HL-60 (cell line): ENCODE measurements at places on chromosomes 1 and 21.
A peak's percentile ranks its signal among the peaks of the same experiment; 100 is the strongest.

GRCh38 chr1:224730965-224731364 lies 114.8 kb downstream of the CNIH3 start:
- no peak for DNase-seq

DNA sequence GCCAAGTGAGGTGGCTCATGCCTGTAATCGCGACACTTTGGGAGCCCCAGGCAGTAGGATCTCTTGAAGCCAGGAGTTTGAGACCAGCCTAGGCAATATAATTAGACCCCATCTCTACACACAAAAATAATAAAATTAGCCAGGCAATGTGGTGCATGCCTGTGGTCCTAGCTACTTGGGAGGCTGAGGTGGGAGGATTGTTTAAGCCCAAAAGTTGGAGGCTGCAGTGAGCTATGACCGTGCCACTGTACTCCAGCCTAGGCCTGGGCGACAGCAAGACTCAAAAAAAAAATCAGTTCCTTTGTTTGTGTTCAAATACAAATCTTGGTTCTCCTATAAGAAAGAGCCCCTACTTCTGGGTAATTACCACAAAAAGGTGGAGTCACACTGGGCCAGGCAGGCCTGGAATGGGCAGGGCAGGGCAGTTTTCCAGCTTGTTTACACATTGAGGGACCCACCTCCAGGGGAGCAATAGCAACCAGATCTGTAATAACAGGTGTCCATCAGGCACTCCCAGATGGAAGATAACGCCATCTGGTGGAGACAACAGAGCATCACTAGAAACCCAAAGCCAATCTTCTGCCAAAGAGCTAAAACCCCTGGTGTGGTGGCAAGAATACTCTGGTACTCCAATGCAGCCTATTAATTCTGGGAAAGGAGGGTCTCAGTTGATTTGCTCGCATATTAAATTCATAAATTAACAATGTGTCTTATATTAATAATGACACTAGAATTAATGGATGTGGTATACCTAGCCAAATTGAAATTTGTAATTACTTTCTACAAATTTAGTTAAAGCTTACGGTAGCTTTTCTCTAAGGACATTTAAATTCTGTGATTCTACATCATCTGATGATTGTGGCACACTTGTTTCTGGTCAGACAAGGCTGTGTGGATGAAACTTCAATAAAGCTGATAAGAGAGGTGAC lies 13.2 kb downstream of the PPP1R15B start:
- peak; percentile 69 for DNase-seq

GRCh38 chr1:162371611-162372010 lies 5.0 kb downstream of the SPATA46 start:
- DNase-seq: no peak

DNA sequence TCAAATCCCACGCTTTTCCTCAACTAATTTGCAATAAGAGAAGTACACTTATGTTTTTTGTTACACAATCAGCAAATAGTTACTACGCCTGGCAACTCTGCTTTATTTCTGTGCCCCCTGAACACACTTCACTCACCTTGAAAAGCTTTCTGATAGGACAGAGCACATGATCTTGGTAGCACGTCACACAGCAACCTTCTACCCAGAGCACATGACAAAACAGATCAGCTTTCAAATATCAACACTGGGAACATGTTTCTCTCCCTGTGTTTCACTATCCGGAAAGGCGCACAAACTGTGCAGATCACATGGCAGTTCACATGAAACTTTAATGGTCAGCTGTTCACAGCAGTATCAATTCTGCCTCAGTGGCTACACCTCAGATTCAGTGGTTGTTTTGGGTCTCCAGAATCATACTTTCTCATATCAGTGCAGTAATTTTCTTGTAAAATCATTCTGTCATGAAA lies 2.2 kb downstream of the SLC19A2 start:
- DNase-seq: peak; percentile 40

DNA sequence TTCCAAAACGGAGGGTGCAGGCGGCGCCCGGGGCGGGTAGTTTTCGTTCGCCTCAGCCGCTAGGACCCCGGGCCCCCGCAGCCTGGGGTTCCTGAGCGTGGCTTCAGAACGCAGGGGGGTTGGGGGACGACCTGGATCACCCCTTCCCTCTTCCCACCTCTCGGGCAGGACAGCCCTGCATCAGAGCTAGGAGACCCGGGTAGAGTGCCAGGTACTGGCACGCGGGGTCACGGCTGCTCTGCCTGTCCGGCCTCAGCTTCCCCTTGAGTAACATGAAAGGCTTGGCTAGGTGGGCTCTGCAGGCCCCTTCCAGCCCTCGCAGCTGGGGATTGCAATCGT lies 484 bp downstream of the DFFB start:
- no peak for DNase-seq

GRCh38 chr1:35762141-35762540 lies 7.6 kb downstream of the CLSPN start:
- DNase-seq: no peak

GRCh38 chr1:199084293-199084692 lies 445.5 kb downstream of the PTPRC start:
- DNase-seq: peak; percentile 29

DNA sequence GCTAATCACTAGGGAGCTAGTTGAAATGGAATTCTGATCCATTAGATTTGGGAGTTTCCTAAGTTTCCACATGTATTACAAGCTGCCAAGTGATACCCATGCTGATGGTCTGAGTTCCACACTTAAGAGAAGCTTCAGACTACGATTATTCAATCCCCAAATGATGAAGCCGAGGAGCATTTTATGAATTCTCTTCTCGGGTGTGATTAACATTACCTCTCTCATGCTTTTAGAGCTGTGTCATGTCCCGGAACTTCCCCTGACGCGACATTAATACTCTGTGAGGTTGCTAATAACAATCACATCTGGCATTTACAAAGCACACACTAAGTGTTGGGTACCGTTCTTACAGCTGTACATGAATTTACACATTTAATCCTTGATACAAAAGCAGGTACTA lies 63.0 kb downstream of the KCNJ15 start:
- no peak for DNase-seq

- no peak for DNase-seq
These were observed 141.0 kb downstream of the MAGI3 start for GRCh38 chr1:113531321-113531720.

GRCh38 chr21:14523234-14523633 lies 22.9 kb downstream of the SAMSN1 start:
- DNase-seq: peak; percentile 43

GRCh38 chr21:43981871-43982210 lies 30.3 kb upstream of the TRAPPC10 start:
- DNase-seq: no peak

GRCh38 chr1:116152950-116153691 lies 41.9 kb downstream of the MAB21L3 start:
- DNase-seq: no peak

GRCh38 chr1:98059620-98060019 lies 138.8 kb upstream of the DPYD start:
- no peak for DNase-seq

DNA sequence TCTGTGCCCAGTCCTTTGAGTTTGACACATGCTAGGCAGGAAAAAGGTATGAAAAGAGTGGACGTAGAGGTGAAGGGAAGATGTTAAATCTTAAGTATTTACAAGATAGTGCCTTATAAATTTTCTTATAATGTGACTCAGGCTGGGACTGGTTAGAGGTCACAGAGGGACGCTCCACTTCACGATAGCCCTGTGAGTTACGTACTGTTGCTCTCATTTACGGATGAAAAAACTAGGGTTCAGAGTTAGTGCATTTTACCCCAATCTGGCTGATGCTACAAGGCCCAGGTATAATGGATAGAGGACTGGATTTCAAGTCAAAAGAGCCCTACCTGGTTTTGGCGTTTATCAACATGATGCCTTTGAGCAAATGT lies 1.4 kb upstream of the TUT4 start:
- no peak for DNase-seq

GRCh38 chr1:210418863-210419650 lies 90.4 kb downstream of the HHAT start:
- DNase-seq: no peak

DNA sequence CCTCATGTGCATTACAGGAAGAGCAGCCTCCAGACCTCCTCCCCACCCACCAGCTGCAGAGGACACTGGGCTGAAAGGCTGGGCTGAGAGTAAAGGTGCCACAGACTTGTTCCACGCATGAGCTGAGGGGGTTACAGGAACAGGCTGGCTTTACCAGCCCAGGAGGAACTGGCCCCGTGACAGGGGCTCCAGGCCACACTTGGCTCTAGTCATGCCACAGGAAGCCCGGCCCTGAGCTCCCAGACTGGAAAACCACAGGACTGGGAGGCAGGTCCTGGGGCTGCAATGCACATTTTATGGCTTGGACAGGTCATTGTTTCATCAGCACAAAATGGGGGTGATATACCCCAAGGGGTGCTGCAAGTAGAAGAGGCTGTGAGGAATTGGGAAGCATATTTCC lies 35.6 kb downstream of the GPA33 start:
- DNase-seq: no peak

- no peak for DNase-seq
These were observed 83.4 kb downstream of the DAB1 start for GRCh38 chr1:57340334-57341070.

GRCh38 chr1:86150553-86151055 lies 6.0 kb downstream of the COL24A1 start:
- DNase-seq: no peak

GRCh38 chr1:172940174-172940855 lies 110.4 kb downstream of the TNFSF18 start:
- DNase-seq: no peak

DNA sequence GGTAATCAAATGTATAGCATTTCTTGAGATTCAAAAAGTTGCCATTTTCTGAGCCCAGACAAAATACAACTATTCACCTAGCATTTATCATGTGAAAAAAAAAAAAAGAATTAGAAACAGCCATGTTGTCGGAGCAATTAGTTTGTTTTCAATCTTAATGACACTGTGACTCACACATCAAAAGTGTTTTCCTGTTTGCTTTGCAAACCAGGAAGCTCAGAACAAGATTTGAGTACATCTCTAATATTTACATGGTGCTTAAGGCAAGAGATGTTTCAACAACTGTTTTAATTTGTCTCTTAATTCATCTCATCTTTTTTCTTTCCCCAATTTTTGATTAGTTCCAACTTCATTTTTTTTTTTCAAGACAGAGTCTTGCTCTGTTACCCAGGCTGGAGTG lies 62.5 kb upstream of the CAPZB start:
- no peak for DNase-seq

DNA sequence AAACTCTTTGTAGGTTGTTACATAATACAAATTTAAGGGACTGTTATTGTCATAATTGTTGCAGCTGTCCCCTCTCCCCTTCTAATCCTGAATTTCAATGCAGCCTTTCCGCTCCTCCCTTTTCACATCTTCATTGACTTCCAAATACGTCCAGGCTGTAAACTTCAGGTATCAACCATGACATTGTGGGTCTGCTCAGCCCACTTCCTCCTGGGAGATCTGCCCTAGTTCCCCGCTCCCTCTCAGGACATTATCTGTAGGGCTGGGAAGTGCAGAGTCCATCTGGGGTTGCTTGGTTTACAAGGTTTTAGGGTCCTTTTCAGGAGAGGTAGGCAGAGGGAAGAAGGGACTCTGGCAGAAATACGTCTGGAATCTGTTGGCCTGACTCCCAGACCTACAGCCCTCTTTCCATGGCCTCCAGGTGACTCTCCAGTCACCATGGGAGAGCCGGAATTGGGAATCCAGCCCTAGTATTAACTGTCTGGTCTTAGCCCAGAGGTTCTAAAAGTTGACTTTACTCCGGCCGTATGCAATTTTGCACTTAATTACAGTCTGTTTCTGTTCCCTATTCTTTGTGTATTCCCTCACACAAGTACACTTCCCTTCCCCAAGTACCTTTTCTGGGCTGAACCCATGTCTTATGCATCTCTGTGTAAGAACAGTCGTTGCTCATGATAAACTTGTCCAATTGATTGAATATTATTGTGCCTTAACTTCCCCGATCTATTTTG lies 4.7 kb upstream of the DENND2D start:
- no peak for DNase-seq

- DNase-seq: no peak
These were observed 16.4 kb downstream of the TCEANC2 start for GRCh38 chr1:54069791-54070170.

DNA sequence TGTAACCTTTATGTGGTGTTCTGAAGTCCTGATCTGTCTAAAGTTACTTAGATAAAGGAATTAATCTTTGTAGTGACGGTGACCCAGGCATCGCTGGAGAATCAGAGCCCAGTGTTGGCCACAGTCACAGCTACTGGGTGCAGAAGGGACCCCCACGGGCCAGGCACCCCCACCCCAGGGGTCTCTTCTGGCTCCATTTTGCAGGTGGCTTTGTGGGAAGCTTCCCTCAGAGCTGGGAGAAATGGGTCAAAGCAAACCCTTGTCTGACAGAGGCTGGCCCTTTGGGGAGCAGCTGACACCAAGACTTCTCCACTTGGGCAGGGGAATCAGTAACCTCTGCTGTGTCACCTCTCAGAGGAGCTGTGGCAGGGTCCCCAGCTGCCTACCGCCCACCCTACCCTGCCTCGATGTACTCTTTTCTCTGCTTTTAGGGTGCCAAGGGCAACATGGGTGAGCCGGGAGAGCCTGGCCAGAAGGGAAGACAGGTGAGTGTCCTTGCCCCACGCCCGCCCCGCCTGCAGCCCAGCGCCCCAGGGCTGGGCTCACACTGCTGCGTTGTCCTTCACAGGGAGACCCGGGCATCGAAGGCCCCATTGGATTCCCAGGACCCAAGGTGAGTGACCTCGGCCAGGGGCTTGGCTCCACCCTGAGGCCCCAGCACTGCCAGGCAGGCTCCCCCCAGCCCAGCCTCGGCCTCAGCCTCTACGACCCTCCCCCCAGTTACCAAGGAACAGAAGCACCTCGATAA lies 17.7 kb downstream of the COL6A2 start:
- no peak for DNase-seq
